Activated CD4-positive, alpha-beta T cell treated with anti-CD3 and anti-CD28 coated beads, Interleukin-2, amount 50 U/mL, for 1 hour (primary cell): ENCODE measurements at places on chromosomes 3 and 15.

GRCh38 chr3:58798312-58798711 lies 131.7 kb upstream of the FAM3D start:
- DNase-seq: no peak

DNA sequence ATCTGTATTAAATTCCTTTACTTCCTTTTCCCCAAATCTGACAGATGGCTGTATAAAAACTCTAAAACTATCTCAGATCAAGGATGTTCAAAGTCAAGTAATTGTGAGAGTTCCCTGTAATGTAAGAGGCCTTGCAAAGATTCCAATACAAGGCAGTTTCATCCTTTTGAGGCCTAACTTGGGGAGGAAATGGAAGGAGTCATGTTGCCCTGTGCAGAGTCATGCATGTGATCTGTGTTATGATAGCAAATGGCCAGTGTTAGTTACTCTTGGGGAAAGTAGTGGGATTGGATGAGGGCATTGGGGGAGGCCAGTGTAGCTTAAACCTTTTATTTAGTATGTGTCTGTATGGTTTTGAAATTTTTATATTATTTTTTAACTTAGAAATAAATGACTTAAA lies 23.7 kb upstream of the FBXL22 start:
- DNase-seq: no peak

DNA sequence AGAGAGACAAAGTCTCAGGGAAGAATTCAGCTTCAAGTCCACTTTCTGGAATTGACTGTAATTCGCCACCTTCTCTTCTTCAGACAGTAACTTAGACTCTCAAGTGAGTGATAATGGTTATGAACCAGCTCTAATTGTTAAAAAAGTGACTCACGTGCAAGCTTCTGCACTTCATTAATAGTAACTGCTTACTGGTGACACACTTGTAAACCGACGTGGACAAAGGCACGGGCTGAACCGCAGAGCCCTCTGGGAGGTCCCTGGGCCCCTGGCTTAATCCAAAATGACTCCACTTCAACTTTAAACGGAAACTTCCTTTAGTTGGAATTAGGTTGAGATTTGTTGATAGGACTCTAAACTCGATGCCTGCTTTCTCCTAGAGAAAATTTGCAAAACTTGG lies 17.0 kb downstream of the MUC4 start:
- DNase-seq: no peak

DNA sequence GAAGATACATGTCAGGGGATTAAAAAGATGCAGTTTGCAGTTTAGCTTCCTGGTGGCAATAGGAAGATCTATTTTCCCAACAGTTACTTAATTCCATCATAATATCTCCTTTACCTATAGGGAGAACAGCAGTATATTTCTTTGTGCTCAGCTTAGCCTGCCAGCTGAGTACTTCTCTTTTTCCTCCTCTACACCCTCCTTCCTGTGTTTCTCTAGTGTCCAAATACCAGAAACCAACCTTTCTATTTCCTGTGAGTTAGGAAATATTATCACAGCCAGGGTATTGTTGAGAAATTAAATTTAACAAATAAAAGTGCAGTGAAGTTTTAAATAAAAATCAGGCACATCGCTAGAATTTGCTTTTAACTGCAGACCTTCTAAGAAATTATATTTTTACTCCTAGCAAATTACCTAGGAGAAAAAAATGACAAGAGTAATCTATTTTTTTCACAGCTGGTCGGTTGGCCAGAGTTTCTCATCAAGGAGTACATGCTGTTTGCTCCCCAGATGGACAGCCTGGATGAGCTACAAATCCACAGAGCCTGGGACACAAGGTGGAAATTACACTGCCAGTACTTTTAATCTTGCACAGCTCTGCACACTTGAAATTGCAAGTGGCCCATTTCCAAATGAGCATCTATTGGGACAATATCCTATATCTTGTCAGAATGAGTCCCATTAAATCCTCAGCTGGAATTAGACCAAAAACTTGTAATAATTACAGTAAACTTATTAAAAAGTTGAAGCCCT lies 185.2 kb upstream of the CFAP20DC start:
- no peak for DNase-seq

- no peak for DNase-seq
Observed at GRCh38 chr3:197880491-197881269, 69.3 kb upstream of the RPL35A start.

- no peak for DNase-seq
Observed at GRCh38 chr15:44811337-44811736, 75.0 kb downstream of the TRIM69 start.

DNA sequence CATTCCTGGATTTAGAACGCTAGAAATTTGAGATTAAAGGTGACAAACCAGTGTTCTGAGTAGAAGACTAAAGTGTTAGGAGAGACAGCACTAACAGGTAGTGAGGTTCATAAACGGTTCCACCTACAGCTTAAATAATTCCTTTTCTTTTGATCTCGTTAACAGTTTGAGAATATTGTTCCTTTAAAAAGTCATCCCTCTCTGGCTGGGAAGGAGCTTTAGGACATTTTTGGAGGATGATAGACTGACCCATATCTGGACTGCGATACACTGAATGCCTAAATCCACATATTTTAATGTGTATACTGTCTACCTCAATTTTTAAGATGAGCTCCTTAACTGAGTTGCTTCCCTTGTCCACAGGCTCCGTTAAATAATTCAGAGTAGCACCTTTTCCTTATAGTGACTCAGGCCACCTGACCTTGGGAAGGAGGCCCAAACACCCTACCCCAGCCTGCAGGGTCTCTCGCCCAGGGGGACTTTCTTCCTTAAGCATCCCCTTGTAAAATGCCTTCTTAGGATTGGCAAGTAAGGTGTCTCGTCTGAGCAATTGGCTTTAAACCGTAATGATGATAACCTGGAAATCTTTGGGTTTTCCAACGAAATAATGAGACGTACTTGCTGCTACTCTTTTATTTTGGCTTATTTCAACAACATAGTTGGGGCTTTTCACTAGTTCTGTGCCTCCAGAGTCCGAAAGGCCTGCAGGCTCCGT lies 3.3 kb downstream of the TRIM71 start:
- DNase-seq: no peak

DNA sequence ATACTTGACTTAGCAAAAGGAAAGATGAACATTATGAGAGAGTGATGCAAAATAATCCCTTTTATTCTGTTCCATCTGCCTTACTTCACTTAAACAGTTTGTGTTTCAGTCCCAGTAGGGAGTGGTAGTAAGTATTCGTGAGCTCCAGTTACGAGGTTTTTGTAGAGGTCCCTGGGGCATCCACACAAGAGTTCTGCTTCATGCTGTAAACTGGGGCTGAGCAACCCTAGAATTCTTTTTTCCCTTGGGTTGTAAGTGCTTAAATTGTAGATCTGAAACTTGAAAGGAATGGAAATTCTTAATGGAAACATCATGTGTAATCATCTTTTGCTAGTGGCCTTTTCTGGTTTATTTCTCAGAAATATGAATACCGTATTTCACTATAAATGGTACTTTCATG lies 79.5 kb downstream of the SEMA6D start:
- DNase-seq: no peak

- DNase-seq: no peak
Observed at GRCh38 chr3:180306691-180307090, 270.0 kb upstream of the PEX5L start.

DNA sequence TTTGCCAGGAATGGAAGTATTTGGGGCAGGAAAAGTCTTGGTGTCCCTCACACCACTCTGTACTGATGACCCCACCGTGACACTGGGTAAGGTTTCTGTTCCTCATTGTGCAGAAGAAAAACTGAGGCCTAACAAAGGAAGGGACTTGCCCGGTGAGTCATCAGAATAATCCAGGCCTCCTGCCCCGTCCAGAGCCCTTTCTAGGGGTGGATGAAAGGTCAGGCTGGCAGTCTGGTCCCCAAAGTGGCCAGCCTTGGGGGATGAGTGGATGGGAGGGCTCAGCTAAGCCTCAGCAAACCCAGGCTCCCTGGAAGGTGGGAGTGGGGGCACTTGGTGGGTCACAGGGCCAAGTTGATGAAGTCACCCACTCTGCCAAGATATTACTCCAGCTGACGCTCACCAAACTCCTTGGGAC lies 2.3 kb upstream of the DNAH1 start:
- DNase-seq: no peak

GRCh38 chr3:126551121-126551838 lies 7.5 kb downstream of the C3orf22 start:
- DNase-seq: no peak

GRCh38 chr15:23897091-23897490 lies 210.0 kb upstream of the NDN start:
- DNase-seq: no peak

- no peak for DNase-seq
Observed at GRCh38 chr15:40900256-40901052, 6.2 kb downstream of the VPS18 start.

- no peak for DNase-seq
Observed at GRCh38 chr3:115100806-115101205, 46.3 kb downstream of the ZBTB20 start.
